D721Med (cell line): ENCODE measurements at places on chromosomes 2 and 18.

DNA sequence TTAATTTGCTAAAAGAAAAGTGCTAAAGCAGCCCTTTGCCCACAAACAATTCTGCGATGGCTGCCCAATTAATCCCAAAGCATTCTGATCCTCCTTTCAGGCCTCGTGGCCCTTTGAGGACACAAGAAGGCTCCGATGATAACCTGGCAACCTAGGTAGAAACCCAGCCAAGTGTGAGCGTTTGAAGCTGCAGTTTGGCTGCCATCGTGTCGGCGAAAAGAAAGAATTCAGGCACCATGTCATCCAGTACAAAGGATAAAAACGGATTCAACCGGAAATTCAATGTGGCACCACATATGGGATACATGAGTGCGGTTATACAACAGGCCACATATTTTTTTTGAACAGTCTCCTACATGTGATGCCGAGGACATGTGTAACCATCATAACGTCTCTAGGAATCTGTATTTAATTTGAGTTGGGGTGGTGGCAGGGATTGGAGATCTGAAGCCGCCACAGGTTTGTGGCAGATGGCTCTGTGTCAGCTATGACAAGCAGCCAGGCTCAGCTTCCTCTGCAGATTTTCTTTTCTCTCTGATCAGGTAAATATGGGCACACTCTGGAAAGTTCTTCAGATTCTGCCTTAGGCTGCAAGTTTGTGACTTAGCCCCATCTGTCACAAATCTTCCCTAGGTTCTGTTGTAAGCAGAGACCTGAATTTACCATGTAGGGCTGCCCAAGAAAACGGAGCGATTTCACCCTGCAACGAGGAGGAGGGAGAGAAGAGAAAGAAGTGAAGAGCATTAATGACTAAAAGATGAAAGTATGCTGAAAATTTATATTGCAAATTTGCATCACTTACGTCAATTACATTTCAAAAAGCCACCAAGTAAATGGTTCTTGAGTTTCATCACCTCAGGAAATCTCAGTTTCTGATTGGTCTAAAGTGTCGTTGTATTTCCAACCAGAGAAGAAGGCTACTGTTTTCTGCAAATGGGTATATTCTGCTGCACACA lies 573.2 kb downstream of the ZEB2 start:
- DNase-seq = no peak

DNA sequence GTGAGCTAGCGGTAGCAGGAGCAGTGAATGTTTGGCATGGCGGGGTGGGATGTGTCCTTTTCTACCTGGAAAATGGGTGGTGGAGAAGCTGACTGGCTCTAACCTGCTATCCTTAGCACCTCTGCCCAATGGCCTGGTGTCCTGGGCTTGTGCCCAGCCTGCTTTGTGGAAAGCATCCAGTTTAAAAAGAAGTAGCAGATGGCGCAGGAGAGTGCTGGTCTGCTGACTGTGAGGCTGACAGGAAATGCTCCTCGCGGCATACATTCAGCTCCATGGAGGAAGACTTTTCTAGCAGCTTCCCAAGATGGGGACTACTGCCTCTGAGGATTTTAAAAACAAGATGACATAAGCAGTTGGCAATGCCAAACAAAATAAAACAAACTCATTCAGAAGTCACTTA lies 56.2 kb upstream of the LYPD6B start:
- no peak for DNase-seq

GRCh38 chr2:213251618-213252017 lies 32.6 kb upstream of the SPAG16 start:
- DNase-seq = no peak

- DNase-seq = no peak
Observed at GRCh38 chr2:195105581-195105980, 551.4 kb upstream of the SLC39A10 start.

GRCh38 chr2:216498070-216498378 lies 620 bp upstream of the RPL37A start:
- no peak for DNase-seq

DNA sequence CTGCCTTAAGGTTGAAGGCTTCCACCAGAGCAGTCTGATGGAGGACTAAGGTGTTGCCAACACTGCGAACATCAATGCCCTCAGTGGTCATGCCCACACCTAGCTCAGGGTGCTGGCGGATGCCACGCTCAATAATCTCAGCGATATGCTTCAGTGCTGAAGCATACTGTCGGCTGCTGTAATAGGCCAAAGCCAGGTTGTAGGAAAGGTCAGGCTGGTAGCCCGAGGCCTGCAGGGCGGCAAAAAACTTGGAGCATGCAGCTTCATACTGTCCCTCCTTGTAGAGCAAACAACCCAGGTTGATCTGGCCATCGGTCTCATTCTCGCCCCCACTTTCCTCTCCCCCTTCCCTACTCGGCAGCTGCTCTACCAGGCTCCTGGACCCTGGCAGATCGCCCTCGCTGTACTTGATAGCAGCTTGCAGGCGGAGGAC lies 159.4 kb downstream of the AGPS start:
- no peak for DNase-seq

GRCh38 chr2:64591188-64591587 lies 62.5 kb downstream of the SERTAD2 start:
- no peak for DNase-seq

DNA sequence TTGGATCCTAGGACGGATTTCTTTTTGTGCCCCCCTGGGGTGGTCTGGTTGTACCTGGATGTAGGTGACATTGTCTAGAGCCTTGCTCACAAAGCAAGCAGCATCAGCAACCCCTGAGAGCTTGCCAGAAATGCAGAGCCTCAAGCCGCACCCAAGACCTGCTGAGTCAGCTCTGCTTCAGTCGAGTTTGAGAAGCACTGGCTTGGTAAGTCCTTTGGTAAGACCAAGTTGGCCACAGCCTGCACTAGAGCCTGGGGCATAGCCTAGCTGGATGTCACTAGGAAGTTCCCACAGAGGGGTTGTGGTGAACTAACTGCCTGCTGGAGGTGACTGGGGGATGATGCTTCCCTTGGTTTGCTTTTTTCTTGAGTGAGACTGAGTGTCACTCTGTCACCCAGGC lies 6.2 kb downstream of the ABCG5 start:
- DNase-seq = no peak

- DNase-seq = no peak
Observed at GRCh38 chr2:196170213-196170605, 1.2 kb downstream of the STK17B start.

- DNase-seq = no peak
Observed at GRCh38 chr18:66553824-66554223, 50.1 kb downstream of the CDH19 start.

GRCh38 chr2:218988650-218989049 lies 3.7 kb upstream of the FEV start:
- DNase-seq = no peak

GRCh38 chr2:205932861-205933260 lies 153.1 kb downstream of the INO80D start:
- no peak for DNase-seq

DNA sequence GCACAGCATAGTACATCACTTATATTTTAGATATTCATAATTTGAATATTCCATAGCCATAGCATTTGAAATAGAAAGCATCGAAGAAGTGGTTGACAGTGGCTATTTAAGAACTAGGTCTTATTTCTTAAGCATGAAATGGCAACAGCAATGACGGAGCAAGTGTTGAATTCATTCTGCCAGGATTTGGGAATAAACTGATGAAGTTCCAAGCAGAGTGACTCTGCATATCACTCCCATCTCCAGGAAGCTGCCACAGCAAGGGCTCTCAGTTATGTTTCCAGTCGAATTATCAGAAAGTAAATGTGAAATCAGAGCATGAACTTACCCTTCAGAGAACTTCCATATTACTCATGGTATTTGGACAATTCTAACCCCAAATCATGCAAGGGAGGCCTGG lies 208.1 kb downstream of the IKZF2 start:
- no peak for DNase-seq

- no peak for DNase-seq
Observed at GRCh38 chr2:74849228-74849892, 15.4 kb downstream of the HK2 start.

GRCh38 chr2:208984376-208985090 lies 439.3 kb upstream of the MAP2 start:
- DNase-seq = no peak

GRCh38 chr2:211802666-211803065 lies 735.9 kb downstream of the ERBB4 start:
- DNase-seq = peak; percentile 43

- DNase-seq = no peak
Observed at GRCh38 chr2:127407661-127408003, 10.6 kb upstream of the PROC start.

- no peak for DNase-seq
Observed at GRCh38 chr18:55290898-55291297, 297.1 kb downstream of the TCF4 start.

DNA sequence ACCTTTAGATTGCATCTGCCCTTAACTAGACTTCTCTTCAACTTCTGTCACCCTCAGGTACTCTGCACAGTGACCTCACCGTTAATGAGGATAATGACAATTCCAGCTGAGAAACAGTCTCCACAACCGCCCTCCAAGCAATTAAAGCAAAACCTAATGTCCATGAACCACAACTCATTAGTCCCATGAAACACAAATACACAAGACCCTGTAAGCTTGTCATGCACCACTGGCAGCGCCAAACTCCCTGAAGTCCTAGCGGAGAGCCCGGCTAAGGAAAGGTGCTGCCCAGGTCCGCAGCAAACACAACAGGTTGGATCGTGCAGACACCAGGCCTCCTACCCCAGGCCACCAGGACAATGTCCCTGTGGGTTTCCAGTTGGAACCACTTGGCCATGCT lies 7.4 kb downstream of the SMAD7 start:
- DNase-seq = no peak

- no peak for DNase-seq
Observed at GRCh38 chr2:97355176-97355575, 234.5 kb downstream of the ANKRD36B start.

- no peak for DNase-seq
Observed at GRCh38 chr2:28419443-28420270, 27.0 kb downstream of the FOSL2 start.

DNA sequence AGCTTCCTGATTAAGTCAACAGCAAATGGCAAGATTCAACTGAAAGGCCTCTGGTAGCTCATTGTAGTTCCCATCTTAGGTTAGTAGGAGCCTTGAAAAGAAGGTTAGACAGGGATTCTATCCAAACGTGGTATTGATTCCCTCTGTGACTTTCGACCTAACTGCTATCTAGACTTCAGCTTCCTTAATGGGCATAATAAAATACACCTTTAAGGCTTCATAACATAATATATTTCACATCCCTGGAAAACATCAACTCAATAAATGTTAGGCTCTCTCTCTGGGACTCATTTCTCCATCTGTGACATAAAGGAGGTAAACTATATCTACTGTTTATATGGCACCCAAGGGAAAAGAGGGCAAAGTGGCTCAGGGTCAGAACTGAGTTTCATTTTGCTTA lies 60.9 kb downstream of the STK39 start:
- DNase-seq = no peak
